ENCODE measurements at places on chromosomes 5 and 9.

DNA sequence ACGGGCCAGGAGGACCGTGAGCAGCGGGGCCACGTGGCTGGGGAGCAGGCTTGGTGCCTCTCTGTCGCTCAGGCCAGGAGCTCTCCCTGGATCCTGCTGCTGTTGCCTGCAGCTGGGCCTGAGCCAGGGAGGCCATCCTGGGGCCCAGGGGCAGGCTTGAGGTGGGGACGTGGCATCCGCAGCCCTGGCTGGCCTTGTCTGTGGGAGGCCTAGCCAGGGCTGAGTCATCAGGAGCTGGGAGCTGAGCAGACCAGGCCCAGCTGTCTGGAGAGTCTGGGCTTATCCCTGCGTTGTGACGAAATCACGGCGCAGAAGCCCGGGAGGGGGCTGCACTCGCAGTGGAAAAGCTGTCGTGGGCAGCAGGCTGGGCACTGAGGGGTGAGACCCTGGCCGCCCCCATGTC, 138.8 kb upstream of the COL5A1 start:
- peak; percentile 96 for DNase-seq

- no peak for DNase-seq
Observed at GRCh38 chr5:73962801-73963425, 336.9 kb downstream of the ARHGEF28 start.

GRCh38 chr5:112682621-112683061, 55.0 kb upstream of the APC start:
- no peak for DNase-seq

- no peak for DNase-seq
Observed at GRCh38 chr5:5751498-5751897, 329.0 kb downstream of the ICE1 start.

GRCh38 chr9:134709512-134710270, 68.1 kb downstream of the COL5A1 start:
- DNase-seq, result no peak

- no peak for DNase-seq
Observed at GRCh38 chr9:1469996-1470395, 419.8 kb downstream of the DMRT2 start.

DNA sequence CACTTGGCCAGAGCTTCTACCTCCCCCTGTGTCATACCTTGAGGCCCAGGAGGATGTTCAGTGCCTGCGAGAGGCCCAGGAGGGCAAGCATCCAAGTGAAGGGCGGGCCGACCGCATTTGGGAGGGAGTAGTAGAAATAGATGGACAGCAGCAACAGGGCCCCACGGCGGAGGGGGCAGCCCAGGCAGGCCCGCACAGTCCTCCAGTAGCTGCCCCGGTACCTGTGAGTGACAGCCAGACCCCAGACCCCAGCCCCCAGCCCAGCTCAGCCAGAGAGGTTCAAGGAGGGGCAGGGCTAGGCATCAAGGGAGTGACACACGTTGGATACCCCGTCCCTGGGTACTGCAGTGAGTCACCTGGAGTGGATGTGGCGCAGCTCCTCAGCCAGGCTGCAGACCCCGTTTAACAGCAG, 1.4 kb downstream of the STING1 start:
- DNase-seq, result no peak

DNA sequence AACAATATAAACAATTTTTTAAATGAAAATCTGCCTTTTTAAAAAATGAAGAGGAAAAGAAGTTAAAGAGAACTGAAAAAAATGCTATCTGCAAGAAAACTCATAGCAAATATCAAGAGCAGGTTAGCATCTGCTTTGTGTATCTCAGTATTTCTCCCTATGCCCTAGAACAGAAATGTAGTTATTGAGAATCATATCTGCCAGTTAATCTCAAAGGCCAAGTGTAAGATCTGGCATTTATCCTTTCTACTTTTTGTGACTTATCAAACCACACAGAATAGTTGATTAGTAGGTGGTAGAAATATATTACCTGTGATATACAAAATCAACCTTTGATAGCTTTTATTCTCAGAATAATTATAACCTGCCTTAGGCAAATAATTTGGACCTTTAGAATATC, 1699.8 kb downstream of the EFNA5 start:
- no peak for DNase-seq

DNA sequence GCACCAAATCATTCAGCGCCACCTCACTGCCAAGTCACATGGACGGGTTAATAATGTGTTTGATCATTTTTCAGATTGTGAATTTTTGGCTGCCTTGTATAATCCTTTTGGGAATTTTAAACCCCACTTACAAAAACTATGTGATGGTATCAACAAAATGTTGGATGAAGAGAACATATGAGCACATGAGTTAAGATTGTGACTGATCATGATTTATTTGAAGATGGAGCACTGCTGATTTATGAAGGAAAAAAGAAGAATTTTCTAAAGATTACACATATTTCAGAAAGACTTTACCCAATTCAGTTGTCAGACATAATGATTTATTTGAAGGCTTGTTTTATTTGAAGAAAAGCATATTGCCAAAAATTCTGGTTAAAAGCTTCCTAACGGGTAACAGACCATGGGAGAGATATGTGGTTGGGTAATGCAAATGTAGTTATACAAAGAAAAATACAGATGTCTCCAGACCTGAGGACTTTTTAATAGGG, 37.4 kb downstream of the TNFAIP8 start:
- no peak for DNase-seq

DNA sequence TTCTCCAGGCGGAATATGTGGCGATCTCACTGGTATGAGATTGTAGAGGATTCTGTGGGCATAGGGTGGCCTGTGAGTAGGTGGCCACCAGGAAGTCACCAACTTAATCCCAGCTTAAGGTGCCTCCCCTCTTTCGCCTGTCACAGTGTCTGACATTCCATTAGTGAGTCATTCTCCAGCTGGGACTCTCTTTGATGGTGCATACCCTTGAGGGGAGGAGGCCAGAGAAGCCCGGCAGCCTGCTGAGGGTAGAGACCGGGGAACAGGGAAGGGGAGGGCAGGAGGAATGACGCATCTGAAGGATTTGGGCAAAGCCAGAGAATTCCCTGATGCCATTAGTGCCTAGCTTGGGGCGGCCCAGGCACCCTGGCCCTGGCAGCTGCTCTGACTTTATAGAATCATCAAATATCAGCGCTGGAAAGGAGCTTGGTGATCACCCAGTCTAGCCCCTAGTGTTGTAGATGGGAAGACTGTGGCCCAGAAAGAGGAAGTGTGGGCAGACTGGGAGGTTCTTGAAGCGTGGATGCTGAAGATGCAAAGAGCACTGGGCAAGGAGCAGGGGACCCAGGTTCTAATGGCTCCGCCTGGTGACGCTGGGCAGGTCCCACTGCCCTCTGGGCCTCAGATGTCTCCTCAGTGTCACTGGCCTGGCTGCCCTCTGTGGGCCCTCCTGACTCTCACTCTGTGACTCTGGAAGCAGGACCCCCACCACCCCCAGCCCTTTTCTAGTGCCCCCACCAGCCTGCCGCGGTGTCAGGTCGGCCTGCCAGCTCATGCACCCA, 41.4 kb downstream of the DAB2IP start:
- DNase-seq, result peak; percentile 96

DNA sequence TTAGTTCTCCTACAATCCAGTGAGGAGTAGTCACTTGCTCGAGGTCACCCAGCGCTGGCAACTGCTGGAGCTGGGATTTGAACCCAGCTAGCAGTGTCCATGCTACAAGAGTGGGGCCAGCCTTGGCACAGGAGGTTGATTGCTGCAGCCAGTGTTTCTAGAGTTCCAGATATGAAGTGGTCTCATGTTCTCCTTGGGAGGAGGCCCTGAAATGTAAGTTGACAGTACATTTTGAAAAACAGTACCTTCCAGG, 802 bp downstream of the CCDC107 start:
- DNase-seq, result no peak

DNA sequence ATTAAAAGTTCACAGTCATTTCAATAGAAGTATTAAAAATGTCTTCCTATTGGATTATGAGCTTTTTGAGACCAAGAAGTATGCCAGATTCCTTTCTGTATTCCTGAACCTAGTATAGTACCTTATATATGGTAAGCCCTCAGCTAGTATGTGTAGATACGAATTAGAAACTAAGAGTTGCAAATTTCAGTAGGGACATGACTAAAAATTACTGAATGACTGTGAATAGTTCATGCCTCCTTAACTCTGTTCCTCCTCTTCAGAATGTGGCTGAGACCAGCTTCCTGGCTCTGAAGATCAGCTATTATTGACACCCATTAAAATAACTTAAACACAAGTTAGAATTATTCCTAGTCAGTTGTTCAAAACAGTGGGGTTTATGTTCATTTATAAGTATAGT, 19.7 kb downstream of the KDM3B start:
- no peak for DNase-seq

- no peak for DNase-seq
Observed at GRCh38 chr9:98732091-98732490, 23.4 kb upstream of the GABBR2 start.

GRCh38 chr5:112635771-112636731, 101.6 kb upstream of the APC start:
- DNase-seq, result no peak

- DNase-seq, result no peak
Observed at GRCh38 chr5:119329666-119330065, 26.2 kb upstream of the TNFAIP8 start.

DNA sequence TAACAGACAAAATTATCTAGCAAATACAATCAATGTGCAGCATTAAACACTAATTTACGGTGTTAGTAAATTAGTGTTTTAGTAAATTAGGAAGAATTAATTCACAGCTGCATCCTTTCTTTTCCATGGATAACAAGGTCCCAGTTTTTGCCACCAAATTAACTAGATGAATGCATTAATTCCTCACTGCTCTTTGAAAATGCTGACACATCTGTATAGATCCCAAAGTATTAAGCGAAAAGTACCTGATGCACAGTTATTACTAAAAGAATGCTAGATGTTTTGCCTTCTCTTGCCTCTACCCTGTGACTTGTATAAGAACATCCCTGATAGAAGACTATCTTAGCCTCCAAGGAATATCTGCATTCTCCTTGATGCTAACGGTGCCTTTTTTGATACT, 612.7 kb upstream of the DMAC1 start:
- no peak for DNase-seq

- no peak for DNase-seq
Observed at GRCh38 chr5:89128906-89129625, 246.1 kb upstream of the MEF2C start.

- DNase-seq, result no peak
Observed at GRCh38 chr5:151224372-151224771, 480 bp upstream of the CCDC69 start.

DNA sequence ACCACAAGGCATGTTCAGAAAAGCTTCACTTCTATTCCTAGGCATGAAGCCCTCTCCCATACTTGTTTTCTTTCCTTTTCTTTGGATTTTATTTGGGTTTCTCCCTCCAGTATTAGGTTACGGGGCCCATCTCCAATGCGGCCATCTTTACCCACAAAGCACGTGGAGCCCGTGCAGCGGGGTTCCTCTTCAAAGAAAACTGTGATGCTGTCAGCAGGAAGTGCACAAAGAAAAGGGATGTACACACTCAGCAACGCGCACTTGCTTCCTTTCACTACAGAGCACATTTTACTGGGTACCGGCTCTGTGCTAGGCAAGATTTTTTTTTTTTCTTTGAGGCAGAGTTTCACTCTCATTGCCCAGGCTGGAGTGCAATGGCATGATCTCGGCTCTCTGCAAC, 106.6 kb downstream of the COL23A1 start:
- DNase-seq, result no peak

DNA sequence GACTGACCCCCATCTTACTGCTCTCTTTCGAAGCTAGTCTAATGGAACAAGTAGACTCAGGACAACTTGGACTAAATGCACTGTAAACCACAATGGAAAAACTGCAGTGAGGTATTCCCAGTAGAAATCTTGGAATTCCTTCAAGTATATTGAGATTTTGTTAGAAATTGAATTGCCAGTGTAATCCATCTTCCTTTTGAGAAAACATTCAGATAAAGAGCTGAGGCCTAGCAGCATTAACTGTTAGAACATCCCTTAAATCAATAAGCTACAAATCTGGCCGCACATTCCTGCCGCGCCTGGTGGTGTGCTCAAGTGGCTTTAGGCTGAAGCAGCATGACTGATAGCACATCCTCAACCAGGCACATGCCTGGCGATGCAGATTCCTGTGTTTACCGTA, 29.3 kb downstream of the PPIC start:
- no peak for DNase-seq

DNA sequence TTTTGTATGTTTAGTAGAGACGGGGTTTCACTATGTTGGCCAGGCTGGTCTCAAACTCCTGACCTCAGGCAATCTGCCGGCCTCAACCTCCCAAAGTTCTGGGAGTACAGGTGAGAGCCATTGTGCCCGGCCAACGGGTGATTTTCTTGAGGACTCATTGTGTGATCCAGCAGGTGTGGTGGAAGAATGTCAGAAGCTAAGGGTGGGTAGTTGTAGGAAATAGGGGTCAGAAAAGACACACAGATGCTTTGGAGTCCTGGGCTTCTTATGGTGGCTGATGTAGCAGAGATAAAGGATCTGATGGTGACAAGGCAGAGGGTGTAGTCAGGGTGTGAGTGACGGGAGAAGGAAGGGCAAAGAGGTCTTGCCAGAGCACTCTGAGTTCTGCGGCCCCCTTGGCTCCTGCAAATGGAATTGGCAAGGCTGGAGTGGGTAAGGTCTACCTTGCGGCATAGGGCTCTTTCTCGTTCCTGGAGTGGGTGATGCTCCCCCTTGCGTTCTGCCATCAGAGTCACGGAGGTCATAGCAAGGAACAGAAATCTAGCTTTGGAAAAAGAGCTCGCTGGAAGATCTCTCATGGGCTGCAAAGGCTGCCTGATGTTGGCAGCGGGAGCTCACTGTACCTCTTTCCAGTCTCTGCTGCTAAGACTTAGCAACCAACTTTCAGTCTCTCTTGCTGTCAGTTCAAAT, 97.2 kb downstream of the SREK1 start:
- no peak for DNase-seq

DNA sequence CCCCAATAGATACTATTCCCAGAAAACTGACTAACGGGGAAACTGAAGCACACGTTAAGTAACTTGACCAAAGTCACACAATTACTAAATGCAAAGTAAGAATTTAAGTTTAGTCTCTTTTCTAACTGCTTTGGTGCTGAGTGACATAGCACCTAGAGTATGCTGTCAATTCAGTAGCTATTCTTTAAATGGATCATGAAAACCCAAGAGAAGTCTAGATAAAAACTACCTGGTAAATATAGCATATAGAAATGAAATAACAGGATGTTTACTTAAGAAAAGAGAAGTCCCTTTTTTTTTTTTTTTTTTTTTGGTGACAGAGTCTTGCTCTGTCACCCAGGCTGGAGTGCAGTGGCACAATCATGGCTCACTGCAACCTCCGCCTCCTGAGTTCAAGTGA, 129.2 kb downstream of the PDE4D start:
- DNase-seq, result no peak

DNA sequence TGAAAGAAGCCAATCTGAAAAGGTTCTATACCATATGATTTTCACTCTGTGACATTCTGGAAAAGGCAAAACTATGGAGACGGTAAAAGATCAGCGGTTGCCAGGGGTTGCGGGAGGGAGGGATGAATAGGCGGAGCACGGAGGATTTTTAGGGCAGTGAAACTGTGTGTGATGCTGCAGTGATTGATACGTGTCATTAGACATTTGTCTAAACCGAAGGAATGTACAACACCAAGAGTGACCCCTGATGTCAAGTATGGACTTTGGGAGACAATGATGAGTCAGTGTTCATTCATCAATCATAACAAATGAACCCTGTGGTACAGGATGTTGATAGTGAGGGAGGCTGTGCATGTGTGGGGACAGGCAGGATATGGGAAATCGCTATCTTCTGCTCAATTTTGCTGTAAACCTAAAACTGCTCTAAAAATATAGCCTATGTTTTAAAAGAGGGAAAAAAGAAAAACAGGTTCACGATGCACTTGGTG, 34.4 kb downstream of the ERGIC1 start:
- no peak for DNase-seq

- DNase-seq, result peak; percentile 79
Observed at GRCh38 chr5:109324351-109324750, 85.4 kb downstream of the PJA2 start.

Data from islet precursor cell (in vitro differentiated cells).